ENCODE measurements at places on chromosomes 5 and 9.

DNA sequence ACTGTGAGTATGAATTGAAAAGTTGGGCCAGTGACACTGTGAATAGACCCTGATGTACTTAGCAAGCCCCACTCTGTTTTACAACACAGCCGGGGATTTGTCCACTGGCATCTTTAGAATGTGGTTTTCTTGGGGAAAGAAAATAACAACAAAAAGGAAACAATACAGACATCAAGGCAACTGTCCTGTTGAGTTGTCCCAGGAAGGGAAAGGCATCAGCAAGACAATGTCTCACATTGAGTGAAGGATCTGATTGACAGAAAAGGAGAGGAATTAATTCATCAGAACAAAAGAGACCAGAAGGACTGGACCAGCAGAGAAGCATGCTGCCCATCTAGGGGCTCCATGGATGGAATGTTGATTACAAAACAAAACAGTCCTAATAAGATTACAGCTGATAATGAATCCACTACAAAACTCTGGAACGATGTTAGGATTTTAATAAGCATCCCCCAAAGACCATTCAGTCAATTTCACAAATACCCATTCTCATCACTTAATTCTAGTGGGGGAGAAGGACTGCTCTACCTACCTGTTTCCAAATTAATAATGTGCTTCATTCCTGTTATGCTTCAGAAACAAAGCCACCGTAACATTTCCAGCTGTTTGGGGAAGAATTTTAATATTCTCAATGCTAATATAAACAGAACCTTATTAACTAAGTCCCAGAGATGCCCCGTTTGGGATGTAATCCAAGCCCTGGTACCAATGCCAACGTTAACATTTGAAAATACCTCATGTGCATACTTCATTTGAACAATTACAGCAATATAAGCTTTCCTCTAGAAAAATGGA is 298.0 kb downstream of the SPOCK1 start:
- H3K4me1 ChIP-seq: no peaks in the 10 kb centered on the region
- H3K36me3 ChIP-seq: no peaks in the 10 kb centered on the region
- no peaks in the 10 kb centered on the region for H3K27me3 ChIP-seq
- no peak overlapping the region for H3K27ac ChIP-seq
- no peak for DNase-seq

- DNase-seq: no peak
- peak overlapping the region; percentile 87 for H3K27ac ChIP-seq
- peak overlapping the region; percentile 62 for H3K4me3 ChIP-seq
- H3K27me3 ChIP-seq: no peaks in the 10 kb centered on the region
- peaks cover 57% of the 10 kb centered on the region for H3K4me1 ChIP-seq
Measured at GRCh38 chr5:88889189-88890069, 6.4 kb upstream of the MEF2C start.

- H3K27me3 ChIP-seq: no peaks in the 10 kb centered on the region
- no peak for DNase-seq
- no peak overlapping the region for H3K27ac ChIP-seq
- no peak overlapping the region for H3K4me3 ChIP-seq
- no peaks in the 10 kb centered on the region for H3K4me1 ChIP-seq
Measured at GRCh38 chr9:81861644-81862043, 66.6 kb upstream of the SPATA31D4 start.

DNA sequence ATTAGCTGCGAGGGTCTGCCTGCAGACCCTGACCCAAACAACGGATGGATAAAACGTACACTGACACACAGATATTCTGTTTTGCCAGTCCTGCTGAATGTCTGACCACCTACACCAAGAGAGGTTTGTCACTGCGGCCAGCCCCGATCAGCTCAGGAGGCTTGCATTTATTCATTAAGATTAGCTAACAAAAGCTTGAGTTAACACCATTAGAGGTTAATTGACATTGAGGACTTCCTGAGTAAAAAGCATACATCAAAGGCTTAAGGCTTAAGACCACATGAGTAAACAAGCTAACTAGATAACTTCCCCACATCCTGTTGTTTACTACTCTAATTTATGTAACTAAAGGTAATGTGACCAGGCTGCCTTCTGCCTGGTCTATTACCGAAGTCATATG is 198.1 kb upstream of the TRPC7 start:
- no peak overlapping the region for H3K27ac ChIP-seq
- H3K36me3 ChIP-seq: no peaks in the 10 kb centered on the region
- no peaks in the 10 kb centered on the region for H3K27me3 ChIP-seq
- H3K4me1 ChIP-seq: no peaks in the 10 kb centered on the region
- no peak for DNase-seq
- no peak overlapping the region for H3K4me3 ChIP-seq

GRCh38 chr5:5271786-5272321 is 131.7 kb downstream of the ADAMTS16 start:
- no peaks in the 10 kb centered on the region for H3K4me1 ChIP-seq
- peak; percentile 68 for DNase-seq
- H3K36me3 ChIP-seq: no peaks in the 10 kb centered on the region
- peak overlapping the region; percentile 30 for H3K4me3 ChIP-seq
- H3K27me3 ChIP-seq: no peaks in the 10 kb centered on the region
- no peak overlapping the region for H3K27ac ChIP-seq
